ENCODE measurements at places on chromosomes 12 and 14.

- no peak for DNase-seq
These were observed 291.0 kb downstream of the FUT8 start for GRCh38 chr14:65703521-65703920.

GRCh38 chr14:54174457-54174856 lies 217.8 kb upstream of the BMP4 start:
- no peak for DNase-seq

GRCh38 chr12:127628645-127629044 lies 638.3 kb upstream of the TMEM132C start:
- no peak for DNase-seq

GRCh38 chr12:22257100-22257499 lies 77.4 kb downstream of the ST8SIA1 start:
- DNase-seq = no peak

DNA sequence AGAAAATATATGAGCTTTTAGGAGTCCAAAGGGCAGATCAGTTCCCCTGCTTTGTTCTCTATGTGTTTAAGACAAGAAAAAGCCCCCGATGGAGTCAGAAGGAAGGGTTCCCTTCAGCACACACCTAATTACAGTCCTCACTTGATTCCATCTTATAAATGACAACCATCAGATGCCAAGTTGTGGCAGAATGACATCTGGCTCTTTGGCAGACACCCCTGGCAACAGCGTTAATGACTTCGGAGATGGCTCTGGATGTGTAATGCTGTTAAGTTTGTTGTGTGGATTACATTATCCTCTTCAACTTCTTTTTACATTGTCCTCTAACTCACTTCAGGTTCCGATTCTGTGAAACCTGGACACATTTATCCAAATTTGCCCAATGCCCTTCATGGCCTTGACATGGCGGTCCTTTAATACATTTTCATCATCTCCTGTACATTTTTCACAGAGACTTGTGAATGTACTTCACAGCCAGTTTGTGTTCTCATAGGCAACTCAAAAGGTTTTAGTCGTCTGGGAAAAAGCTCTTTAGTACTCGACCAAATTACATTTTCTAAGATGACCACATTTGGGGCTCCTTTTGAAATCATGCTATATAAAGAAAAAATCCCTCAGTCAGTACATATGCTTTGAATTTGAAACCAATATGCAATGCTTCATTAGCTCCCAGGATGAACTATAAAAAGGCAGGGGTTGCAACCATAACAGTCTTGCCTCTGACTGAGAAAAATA lies 667.8 kb downstream of the NOVA1 start:
- no peak for DNase-seq
